NCI-H1694 (cell line): ENCODE measurements at places on chromosomes 2 and 18.

- no peak for DNase-seq
These were observed 601.2 kb upstream of the SALL3 start for GRCh38 chr18:78378403-78378802.

GRCh38 chr2:239153806-239154591 lies 246.8 kb downstream of the HDAC4 start:
- no peak for DNase-seq

DNA sequence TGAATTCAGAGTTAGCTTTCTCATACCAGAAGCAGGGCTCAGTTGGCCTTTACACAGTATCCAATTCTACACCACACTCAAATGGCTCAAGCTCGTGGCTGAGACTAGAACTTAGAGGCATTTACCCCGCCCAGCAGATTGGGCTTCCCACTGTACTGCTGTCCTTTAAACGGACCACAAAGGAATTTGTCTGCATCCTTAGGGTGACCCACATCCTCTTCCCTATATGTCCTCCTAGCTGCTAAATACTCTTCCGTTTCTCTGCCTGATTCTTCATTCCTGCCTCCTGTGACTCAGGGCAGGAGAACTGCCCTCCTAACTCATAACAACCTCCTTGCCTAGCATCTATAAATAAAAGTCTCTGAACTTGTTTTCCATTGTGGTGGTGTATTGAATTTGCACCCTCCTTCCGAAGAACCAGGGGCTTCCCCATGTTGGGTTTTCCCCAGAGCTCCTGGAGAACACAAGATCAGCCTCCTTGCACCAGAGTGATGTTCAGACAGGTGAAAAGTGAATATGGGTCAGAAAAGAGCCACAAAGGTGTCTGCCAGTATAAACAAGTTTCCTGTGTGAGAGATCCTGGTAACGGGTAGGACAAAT lies 32.0 kb upstream of the MC4R start:
- DNase-seq: no peak

GRCh38 chr2:122851161-122851560 lies 1095.7 kb downstream of the TSN start:
- DNase-seq: no peak

- DNase-seq: no peak
These were observed 11.5 kb downstream of the PPP1R7 start for GRCh38 chr2:241161646-241162281.

DNA sequence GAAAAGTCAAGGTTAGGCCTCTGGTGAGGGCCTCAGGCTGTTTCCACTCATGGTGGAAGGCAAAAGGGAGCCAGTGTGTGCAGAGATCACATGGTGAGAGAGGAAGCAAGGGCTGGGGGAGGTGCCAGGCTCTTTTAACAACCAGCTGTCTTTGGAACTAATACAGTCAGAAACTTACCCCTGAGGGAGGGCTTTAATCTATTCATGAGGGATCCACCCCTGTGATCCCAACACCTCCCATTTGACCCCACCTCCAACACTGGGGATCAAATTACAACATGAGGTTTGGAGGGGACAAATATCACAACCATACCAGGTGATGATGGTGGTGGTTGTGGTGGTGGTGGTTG lies 10.9 kb downstream of the POLI start:
- no peak for DNase-seq

GRCh38 chr18:52060607-52061304 lies 279.2 kb upstream of the DCC start:
- no peak for DNase-seq
